Activated CD8-positive, alpha-beta T cell treated with anti-CD3 and anti-CD28 coated beads, Interleukin-2, amount 10 ng/mL, durations not matched to agents 7 days and 5 days (primary cell): ENCODE measurements at places on chromosomes 13 and 19. TPM values are rescaled to one million over a fixed set of nuclear protein-coding genes. Genes with fewer than 3 reads are reported as not detected.

- DNase-seq, result no peak
- H3K27ac ChIP-seq, result no peak overlapping the region
- peaks cover 15% of the 10 kb centered on the region for H3K4me1 ChIP-seq
- no peak overlapping the region for H3K4me3 ChIP-seq
- peaks cover 38% of the 10 kb centered on the region for H3K36me3 ChIP-seq
- H3K27me3 ChIP-seq, result peaks cover 4% of the 10 kb centered on the region
Measured at GRCh38 chr19:2246801-2247361, 2.2 kb upstream of the AMH start.

DNA sequence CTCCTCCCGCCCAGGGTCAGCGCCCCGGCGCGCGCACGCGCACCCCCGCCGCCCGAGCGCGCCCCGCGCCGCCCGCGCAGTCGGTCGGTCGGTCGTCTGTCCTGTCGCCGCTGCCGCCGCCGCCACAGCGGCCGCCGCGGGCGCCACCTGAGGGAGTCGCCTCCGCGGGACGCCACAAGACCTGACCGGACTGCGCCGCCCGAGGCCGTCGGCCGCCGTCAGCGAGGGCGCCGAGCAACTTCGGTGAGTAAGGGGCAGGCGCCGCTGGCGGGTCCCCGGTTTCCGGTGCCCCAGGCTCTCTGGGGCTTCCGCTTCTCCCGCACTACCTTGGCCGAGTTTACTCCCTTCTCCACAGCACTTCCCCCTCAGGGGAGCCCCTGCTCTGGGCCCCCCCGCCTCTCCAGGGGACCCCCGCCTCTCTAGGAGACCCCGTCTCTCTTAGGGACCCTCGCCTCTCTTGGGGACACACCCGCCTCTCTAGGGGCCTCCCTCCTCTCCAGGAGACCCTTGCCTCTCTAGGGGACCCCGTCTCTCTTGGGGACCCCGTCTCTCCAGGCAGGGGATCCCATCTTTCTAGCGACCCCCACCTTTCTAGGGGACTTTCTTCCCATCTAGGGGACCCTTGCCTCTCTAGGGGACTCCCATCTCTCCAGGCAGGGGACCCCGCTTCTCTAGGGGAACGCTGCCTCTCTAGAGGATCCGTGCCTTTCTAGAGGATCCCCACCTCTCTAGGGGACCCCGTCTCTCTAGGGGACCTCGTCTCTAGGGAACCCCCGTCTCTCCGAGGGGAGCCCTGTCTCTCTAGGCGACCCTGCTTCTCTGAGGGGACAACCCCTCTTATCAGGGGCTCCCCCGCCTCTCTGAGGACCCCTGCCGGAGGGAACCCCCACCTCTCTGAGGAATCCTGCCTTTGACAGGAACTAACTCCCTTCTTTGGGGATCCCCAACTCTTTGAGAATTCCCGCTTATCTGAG is 19.3 kb upstream of the GATAD2A start:
- peak; percentile 67 for DNase-seq
- H3K27me3 ChIP-seq, result no peaks in the 10 kb centered on the region
- H3K36me3 ChIP-seq, result peaks cover 34% of the 10 kb centered on the region
- peak overlapping the region; percentile 92 for H3K27ac ChIP-seq

- H3K4me3 ChIP-seq, result no peak overlapping the region
- peaks cover 20% of the 10 kb centered on the region for H3K27me3 ChIP-seq
- peaks cover 2% of the 10 kb centered on the region for H3K36me3 ChIP-seq
- H3K4me1 ChIP-seq, result peaks cover 10% of the 10 kb centered on the region
- no peak overlapping the region for H3K27ac ChIP-seq
Measured at GRCh38 chr19:4278010-4278409, 1.1 kb upstream of the SHD start.

DNA sequence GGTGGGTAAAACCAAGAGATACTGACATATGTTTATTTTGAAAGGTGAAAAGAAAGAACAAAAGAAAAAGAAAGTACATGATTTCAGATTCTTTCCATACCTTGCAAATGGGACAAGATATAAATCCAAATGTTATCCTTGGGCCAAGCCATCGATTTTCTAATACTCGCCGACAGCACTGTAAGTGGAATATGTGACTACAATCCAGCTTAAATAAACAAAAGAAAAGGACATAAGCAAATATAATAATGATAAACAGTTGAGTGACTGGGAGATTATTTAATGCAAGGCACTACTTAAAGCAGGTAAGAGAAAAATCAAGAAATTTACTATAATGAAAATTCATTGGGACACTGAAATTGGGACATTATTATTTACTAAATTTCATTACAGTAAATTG is 29.9 kb upstream of the FBXL3 start:
- no peak overlapping the region for H3K4me3 ChIP-seq
- no peak overlapping the region for H3K27ac ChIP-seq
- DNase-seq, result no peak
- H3K27me3 ChIP-seq, result no peaks in the 10 kb centered on the region
- peaks cover 34% of the 10 kb centered on the region for H3K36me3 ChIP-seq

LILRB5 gene
- not detected for total RNA-seq

DNA sequence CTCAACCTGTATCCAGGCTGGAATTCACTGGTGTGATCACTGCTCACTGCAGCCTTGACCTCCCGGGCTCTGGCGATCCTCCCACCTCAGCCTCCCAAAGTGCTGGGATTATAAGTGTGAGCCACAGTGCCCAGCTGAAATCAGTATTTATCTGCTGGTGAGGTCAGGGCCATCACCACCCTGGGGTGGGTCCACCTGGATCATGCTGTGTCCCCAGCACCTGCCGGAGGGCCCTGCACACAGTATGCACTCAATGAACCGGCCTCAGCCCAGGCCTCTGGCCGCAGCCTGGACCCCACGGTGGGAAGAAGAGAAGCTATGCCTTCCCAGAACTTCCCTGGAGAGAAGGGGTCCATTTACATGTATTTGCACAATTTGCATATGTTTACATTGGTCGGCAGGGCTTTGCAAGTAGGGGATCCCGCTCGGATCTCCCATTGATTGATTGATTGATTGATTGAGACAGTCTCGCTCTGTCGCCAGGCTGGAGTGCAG is 2.6 kb upstream of the SLC5A5 start:
- no peak overlapping the region for H3K27ac ChIP-seq
- DNase-seq, result no peak
- H3K4me1 ChIP-seq, result peaks cover 26% of the 10 kb centered on the region

- peak overlapping the region; percentile 96 for H3K27ac ChIP-seq
- no peaks in the 10 kb centered on the region for H3K27me3 ChIP-seq
- peak overlapping the region; percentile 98 for H3K4me3 ChIP-seq
- H3K36me3 ChIP-seq, result peaks cover 53% of the 10 kb centered on the region
- H3K4me1 ChIP-seq, result peaks cover 66% of the 10 kb centered on the region
Measured at GRCh38 chr19:46787040-46787330, 1.4 kb downstream of the SLC1A5 start.

DNA sequence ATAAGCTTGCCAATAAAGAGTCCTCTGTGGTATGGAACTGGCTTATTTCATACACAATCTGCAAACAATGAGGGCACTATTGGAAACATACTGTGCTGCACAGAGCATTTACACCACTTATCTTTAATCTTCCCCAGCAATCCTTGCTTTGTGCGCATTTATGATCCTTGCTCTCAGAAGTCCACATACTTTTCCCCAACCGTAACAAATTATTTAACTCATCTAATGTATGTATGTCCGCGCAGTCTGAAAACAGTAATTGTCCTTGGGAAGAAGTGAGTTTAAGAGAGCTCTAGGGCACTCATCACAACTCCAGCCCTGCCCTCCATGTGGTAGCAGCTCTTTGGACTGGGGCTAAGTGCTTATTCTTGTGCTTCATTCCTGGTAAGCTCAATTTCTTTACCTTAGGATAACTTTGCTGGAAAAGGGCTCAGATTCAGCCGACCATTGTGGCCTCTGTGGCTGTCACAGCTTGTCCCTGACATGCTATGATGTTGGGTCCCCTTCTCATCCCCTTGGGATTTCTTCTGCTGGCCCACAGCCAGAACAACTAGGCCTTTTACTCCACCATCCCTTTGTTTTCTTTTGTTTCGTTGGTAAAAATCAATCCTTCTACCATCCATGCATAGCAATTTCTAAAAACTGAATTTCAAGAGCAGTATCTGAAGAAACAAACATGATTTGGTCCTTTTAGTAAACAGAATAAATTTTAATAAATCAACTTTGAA is 152.7 kb downstream of the TNFRSF19 start:
- no peak for DNase-seq
- H3K27me3 ChIP-seq, result no peaks in the 10 kb centered on the region
- no peak overlapping the region for H3K4me3 ChIP-seq
- H3K36me3 ChIP-seq, result no peaks in the 10 kb centered on the region
- H3K27ac ChIP-seq, result no peak overlapping the region

SIGLEC7 gene
- total RNA-seq, result not detected
